SJSA1 (cell line): ENCODE measurements at places on chromosomes 12 and 14.
A peak's percentile ranks its signal among the peaks of the same experiment; 100 is the strongest.

- H3K4me1 ChIP-seq: peaks cover 30% of the 10 kb centered on the region
- H3K4me3 ChIP-seq: no peak overlapping the region
Observed at GRCh38 chr14:55111122-55111708, 17.8 kb upstream of the LGALS3 start.

- H3K4me3 ChIP-seq: peak within 1 kb of the TSS; percentile 36
- no peak for DNase-seq
- H3K27me3 ChIP-seq: peaks cover 67% of the 10 kb centered on the region
- H3K4me1 ChIP-seq: peaks cover 32% of the 10 kb centered on the region
- no peak within 1 kb of the TSS for H3K27ac ChIP-seq
Observed at GRCh38 chr12:57216014-57216911, at the start of gene NXPH4. Gene NXPH4 (plus strand): TSS chr12:57216794. CDS start chr12:57216970, 176 bp downstream.

- H3K27me3 ChIP-seq: no peaks in the 10 kb centered on the region
- H3K27ac ChIP-seq: no peak overlapping the region
- H3K4me1 ChIP-seq: no peaks in the 10 kb centered on the region
- no peak for DNase-seq
Observed at GRCh38 chr12:22744197-22744596, 119.2 kb downstream of the ETNK1 start.

- H3K27ac ChIP-seq: no peak overlapping the region
- H3K4me1 ChIP-seq: no peaks in the 10 kb centered on the region
- no peak for DNase-seq
- H3K36me3 ChIP-seq: no peaks in the 10 kb centered on the region
Observed at GRCh38 chr12:76997011-76997780, 68.2 kb downstream of the E2F7 start.
